ENCODE measurements at places on chromosomes 2 and 18.

DNA sequence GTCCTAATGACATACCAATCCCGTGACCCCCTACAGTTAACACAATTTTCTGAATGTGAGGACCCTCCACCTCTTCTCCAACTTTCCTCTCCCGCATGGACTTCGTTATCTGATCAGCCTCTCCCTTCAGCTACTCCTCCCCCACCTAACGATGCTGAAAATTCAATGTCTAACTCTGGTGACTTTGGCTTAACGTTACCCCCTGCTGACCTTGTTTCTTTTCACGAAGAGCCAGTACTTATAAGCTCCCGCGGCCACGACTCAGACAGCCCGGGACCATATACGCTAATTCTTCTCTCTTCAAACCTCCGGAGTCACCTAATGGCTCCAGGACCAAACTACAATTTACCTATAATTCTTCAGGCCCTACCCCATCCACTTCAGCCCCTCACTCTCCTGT is 29.2 kb downstream of the VPS54 start:
- no peak for DNase-seq

DNA sequence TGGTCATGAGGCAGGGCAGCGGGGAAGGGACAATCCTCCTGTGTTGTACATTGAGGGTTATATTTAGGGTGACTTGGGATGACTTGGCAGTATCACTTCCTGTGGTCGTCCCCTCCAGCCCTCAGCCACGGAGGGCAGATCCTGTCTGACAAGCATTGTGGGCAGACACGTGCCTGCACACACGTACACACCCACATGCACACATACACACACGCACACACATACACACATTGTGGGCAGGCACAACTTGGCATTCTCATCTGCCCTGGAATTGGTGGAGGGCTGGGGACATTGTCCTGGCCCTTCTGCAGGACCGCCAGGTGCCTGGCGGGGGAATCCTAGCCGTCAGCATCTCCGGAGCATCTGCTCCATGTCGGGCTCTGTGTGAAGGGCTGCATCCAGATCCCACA is 47.6 kb downstream of the ODC1 start:
- no peak for DNase-seq

DNA sequence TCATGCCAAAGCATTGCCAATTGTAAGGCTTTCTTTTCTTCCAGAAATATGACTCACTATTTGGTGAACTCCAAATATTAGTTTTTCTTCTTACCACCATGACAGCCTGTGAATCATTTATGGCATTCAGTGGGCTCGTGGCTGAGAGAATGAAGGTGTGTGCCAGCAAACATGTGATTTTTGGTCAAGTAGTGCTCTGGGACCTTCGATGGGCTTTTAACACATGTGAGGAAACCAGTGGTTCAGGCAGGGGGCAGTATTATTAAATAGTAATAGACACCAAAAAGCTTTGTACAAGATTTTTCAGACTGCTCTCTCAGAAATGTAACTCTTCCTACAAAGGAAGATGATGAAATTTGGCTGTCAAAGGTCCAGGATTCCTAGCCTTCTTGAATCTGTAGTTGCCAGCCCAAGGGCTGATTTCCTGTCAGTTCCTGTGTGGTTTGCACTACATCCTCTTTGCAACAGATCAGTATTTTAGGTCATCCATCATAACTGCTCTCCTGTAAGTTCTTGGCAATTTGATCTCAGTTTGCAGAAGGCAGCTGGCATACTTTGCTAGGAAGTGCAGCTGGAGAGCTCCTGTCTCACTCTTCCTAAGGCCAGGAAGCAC is 64.3 kb downstream of the BABAM2 start:
- peak; percentile 79 for DNase-seq

DNA sequence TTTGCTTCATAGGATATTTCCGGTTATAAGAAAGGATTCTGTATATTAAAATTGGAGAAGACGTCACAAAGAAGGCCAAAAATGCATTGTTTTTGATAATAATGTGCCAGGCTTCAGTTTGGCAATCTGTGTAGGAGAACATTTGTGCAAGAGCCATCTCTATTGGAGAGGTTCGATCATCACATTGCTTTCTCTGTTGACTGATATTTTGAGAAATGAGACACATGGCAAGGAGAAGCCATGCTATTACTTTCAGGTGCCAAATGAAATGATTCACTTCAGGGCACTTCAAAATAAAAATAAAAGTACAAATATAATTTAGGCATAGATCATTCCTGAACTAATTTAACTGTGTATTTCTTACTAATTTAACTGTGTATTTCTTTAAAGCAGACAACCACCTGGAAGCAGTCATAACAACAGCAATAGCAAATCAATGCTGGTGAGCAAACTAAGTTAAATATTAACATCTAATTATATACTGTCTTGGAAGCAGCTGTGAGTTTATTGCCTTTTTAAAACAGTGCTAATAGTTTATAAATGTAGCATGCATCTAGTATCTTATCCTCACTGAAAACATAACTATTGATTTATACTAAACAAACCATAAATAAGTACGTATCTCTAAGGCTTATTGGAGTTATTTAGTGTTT is 50.2 kb upstream of the CHST9 start:
- no peak for DNase-seq

DNA sequence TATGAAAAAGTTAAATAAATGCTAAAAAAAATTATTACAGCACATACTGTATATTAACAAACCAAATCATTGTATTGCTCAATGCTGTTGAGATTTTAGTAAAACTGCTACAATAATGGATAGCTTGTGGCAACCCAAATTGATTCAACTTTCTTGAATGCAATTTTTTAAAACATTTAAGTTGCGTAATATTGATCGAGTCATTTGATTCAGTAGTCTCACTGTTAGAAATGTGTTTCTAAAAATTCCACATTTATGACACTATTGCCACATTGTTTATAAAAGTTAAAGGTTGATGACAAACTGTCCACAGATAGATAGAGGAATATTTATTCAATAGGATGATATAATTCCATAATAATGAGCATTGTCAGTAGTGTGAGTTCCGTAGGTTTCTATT is 640.7 kb upstream of the CRIM1 start:
- DNase-seq: no peak

- DNase-seq: no peak
Measured at GRCh38 chr2:4175343-4175742, 472.0 kb downstream of the DCDC2C start.

DNA sequence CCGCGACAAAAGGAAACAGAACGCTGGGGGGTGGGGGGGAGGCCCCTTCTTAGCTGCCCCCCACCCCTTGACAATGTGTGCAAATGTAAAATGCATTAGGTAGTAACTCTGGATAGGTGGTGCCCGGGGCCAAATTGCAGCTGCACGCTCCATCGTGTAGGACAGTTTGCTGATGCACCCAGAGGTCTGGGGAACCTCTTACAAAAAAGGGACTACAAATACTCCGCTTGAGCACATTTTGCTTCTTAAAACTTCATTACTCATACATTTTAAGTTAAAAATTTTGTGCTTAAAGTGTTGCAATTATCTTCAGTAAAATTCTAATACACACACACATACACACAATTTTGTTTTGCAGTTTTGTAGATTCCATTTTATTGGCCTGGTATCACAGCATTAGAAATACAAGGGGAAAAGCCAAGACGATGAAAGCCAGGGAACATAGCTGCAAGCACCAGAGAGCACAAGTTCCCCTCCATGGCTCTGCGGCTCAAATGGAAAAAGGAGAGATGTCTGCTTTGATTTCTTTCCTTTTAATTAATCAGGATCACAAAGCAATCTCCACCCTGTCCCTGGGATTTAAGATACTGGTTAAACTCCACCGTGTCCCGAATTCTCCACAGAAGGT is 582.1 kb downstream of the ZEB2 start:
- peak; percentile 48 for DNase-seq

- no peak for DNase-seq
Measured at GRCh38 chr2:13884291-13884976, 748.1 kb upstream of the LRATD1 start.

GRCh38 chr2:176096986-176097819 is 2.4 kb upstream of the HOXD12 start:
- peak; percentile 75 for DNase-seq

Data from left hindlimb (tissue), 1 donor.